ENCODE measurements at places on chromosomes 1 and 21.
A peak's percentile ranks its signal among the peaks of the same experiment; 100 is the strongest.

GRCh38 chr1:232844791-232845190 lies 39.6 kb downstream of the MAP10 start:
- DNase-seq: no peak

- no peak for DNase-seq
These were observed at the start of gene GRHL3 for GRCh38 chr1:24319312-24319863. Gene GRHL3 (plus strand): TSS chr1:24319357. CDS start chr1:24319552, 195 bp downstream.

DNA sequence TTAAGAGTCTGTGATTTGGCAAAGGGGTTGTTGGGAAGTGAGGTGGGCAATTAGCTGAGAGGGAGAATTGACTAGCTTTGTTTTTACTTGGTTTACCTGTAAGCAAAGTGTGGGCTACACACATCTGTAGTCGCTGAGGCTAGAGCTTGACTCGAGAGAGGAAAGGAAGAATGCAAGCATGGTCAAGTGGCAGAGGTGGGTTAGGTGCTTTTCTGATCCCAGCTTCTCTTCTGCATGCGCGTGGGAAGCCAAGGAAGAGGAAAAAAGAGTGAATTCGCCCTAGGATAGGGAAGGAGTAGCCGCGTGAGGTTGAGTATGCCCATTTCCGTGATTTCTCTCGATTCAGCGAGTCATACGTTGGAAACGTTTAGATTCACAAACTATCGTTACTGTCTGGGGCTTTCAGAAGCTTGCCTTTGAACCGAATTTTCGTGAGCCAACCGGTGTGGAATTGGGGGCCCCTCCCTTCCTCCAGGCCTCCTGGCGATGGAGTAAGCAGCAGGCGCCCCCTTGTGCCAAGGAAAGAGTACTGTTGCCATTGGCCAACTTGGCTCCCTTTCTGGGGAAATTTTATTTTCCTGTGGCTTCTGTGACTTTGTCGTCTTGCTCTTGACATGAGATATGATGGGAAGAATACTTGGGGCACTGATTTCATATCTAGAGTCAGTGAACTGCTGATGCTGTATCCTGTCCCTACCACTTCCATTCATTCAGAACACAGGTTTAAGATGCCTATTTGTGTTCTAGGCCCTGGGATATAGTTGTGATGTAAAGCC lies 1.3 kb downstream of the PIGV start:
- DNase-seq: peak; percentile 91

- no peak for DNase-seq
These were observed 120.8 kb upstream of the ATP1A1 start for GRCh38 chr1:116252271-116252670.

DNA sequence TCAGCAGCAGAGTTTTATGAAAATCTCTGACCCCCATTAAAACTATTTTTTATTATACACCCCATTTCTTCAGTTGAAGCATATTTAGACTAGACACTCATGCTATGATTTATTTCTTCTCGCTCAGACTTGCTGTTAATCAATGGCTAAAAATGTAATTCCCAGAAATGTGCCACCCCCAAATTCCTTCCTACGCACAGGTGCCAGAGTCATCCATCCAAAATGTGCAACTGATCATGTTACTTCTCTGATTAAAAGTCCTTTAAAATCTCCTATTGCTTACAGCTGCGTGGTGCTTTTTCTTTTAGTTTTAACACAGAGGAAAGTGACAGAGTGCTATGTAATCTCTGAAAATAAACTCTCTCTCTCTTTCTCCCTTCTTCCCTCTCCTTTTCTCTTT lies 954.4 kb downstream of the NCAM2 start:
- no peak for DNase-seq

DNA sequence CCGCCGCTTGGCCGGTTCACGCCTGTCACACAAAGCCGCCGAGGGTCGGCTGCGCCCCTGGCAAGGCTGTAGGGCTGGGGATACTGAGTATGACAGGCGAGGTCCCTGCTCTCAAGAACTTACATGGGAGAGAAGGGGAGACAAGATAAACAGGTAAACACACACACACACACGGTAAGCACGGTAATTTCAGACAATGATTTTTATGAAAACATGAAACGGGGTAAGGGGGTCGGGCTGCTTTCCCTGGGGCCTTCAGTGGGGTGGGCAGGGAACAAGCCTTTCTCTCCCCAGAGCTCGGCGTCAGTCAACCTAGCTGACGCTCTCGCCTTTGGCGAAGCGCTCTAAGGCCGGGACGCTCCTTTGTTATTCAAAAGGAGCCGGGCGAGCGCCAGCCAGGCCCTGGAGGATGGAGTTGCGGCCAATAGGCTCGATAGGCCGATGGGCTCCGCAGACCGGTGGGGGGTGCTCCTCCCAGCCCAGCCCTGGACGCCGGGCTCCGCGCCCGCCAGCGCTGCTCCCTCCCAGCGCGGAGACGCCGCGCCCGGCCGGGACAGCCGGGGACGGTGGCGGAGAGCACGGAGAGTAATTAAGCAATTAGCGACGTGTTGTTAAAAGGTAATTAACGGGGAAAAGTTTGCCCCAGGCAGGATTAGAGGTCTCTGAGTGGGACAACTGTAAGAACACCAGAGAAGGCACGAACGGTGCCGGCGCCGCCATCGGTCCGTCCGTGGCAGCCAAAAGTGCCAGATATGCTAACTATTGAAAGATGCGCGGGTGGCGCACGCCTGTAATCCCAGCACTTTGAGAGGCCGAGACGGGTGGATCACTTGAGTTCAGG lies 950 bp upstream of the INKA2 start:
- DNase-seq: peak; percentile 17

GRCh38 chr1:223838125-223838854 lies 7.5 kb downstream of the TP53BP2 start:
- no peak for DNase-seq

DNA sequence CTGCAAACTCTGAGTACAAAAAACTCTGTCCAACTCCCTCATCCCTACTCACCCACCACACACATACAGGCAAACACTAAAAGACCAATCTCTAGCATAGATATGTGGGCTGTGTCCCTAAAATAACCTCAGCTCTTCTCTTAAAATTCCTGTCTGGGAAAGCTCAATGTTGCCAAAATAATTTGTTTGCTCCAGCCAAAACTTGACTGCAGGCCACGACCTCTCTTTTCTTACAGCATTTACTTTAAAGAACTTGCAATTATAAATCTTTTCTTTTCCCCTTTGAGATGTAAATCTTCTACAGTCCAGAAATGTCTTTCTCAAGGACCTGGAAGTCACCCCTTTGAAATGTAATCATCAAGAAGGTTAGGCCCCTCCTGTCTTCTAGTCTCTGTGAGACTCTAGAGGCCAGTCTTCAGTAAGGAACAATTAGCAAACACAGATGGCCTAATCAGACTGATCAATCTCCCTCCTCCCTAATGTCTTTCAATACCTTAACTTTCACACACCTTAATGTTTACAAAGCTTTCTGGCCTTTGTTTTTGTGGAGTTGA lies 483.6 kb upstream of the RGS18 start:
- no peak for DNase-seq

GRCh38 chr1:223152399-223152798 lies 9.4 kb upstream of the TLR5 start:
- DNase-seq: no peak

- DNase-seq: no peak
These were observed 37.6 kb downstream of the PDE4B start for GRCh38 chr1:65830306-65830705.

GRCh38 chr1:113760102-113761080 lies 1.1 kb upstream of the PHTF1 start:
- DNase-seq: no peak

DNA sequence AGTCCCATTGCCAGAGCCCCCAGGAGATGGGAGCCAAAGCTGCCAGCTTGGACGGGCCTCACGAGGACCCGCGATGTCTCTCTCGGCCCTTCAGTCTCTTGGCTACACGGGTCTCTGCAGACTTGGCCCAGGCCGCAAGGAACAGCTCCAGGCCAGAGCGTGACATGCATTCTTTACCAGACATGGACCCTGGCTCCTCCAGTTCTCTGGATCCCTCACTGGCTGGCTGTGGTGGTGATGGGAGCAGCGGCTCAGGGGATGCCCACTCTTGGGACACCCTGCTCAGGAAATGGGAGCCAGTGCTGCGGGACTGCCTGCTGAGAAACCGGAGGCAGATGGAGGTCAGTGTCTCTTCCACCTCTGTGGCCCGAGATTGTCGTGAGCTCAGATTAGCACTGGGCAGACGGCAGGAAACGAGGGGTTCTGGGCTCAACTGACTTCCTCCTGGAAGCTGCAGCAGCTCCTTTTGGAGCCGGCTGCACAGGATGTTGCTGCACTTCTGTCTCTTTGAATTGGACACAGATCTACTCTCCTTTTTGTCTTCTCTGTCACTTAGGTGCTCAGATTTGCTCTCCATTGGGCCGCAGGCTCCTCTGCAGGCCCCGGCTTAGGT lies 68.0 kb downstream of the DISC1 start:
- no peak for DNase-seq

GRCh38 chr1:201893431-201893830 lies 4.7 kb downstream of the SHISA4 start:
- DNase-seq: no peak

DNA sequence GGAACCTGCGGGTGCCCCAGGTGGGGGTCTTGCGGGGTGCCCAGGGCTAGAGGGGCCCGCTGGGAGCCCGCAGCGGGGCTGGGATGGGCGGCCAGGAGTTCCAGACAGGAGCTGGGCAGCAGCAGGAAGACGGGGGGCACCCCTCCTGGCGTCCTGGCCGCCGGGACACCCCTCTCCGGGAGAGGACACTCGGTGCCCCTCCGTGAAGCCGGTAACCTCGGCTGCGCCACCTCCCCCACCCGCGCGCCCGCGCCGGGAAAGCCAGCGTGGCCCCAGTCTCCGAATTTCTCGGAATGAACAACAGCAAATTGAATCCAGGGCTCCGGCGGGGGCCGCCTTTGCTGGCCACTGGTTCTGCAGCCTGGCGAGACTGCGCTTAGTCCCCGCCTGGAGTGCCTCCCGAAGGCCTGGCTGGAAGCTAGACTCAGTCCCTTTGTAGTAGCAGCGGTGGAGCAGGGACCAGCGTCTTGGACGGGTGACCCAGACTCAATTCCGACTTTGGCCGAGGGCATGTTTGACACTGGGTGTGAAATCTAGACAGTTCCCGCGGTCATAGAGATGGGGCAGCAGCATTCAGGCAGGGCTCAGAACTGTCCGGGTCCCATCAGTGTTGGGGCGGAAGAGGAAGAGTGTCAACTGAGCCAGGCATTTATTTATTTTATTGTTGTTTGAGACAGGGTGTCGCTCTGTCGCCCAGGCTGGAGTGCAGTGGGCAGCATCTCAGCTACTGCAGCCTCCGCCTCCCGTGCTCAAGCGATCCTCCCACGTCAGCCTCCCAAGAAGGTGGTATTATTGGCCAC lies 773 bp downstream of the IFNGR2 start:
- peak; percentile 49 for DNase-seq

DNA sequence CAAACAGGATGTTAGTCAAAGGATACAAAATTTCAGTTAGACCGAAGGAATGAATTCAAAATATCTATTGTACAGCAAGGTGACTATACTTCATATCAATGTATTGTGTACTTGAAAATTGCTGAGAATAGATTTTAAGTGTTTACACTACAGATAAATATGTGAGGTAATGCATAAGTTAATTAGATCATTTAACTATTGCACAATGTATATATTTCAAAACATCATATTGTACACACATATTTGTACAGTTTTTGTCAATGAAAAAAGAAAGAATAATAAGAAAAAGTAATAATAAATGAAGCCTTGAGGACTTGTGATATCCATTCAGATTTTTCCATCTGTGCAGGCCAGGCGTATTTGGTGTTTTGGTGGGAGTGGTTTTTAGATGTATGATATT lies 367.4 kb upstream of the SNX7 start:
- DNase-seq: no peak

- no peak for DNase-seq
These were observed 135.1 kb downstream of the ZSCAN20 start for GRCh38 chr1:33607444-33608005.

DNA sequence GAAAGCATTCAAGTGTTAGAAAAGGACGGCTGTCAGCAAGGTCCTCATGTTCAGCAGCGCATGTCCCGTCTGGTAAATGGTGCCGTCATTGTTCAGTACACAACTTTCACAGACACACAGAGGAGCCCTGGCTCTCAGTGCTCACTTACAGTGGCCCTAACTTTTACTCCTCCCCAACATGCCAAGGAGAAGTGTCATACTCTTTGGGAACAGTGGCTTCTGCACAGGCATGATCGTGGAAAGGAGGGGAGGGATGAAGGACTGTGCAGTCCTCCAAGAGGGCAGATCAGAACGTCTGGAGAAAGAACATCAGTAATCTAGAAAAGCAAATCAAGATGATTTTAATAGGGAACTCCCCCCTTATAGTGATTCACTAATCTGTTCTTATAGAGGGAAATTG lies 3.8 kb upstream of the GRHL3 start:
- DNase-seq: no peak

GRCh38 chr21:28256837-28257236 lies 735.8 kb downstream of the LTN1 start:
- DNase-seq: no peak

GRCh38 chr1:236143104-236143948 lies 987 bp downstream of the GPR137B start:
- DNase-seq: peak; percentile 19

DNA sequence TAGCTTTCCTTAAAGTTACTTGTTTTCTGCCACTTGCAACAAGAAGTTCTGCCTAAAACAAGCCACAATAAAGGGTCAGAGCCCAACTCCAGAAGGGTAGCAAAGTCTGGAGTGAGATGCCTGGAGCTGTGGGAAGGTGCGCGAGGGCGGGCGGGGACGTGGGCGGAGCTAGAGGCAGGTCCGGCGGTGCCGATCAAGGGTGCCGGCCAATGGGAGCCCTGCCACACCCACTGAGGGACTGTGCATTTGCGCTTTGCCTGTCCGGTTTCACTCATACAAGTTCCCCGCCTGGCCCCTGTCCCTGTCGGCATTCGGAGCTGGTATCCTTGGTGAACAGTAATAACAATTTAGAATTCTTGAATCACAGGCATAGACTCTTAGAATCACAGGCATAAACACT lies 732.4 kb downstream of the MATN1 start:
- no peak for DNase-seq

- no peak for DNase-seq
These were observed 8.0 kb upstream of the KIRREL1 start for GRCh38 chr1:157985473-157985872.

- DNase-seq: no peak
These were observed 14.7 kb upstream of the GPR37L1 start for GRCh38 chr1:202107801-202108731.

DNA sequence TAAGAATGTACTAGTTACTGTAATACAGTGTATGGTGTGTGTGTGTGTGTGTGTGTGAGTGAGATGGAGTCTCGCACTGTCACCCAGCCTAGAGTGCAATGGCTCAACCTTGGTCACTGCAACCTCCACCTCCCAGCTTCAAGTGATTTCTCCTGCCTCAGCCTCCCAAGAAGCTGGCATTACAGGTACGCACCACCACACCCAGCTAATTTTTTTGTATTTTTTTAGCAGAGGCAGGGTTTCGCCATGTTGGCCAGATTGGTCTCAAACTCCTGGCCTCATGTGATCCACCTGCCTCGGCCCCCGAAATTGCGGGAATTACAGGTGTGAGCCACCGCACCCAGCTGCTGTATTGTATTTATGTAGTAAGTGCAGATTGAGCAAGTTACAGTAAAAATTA lies 2.9 kb upstream of the LRRC40 start:
- DNase-seq: no peak

GRCh38 chr1:165960136-165960535 lies 132.7 kb downstream of the UCK2 start:
- no peak for DNase-seq
